ENCODE measurements at places on chromosomes 4 and X.

DNA sequence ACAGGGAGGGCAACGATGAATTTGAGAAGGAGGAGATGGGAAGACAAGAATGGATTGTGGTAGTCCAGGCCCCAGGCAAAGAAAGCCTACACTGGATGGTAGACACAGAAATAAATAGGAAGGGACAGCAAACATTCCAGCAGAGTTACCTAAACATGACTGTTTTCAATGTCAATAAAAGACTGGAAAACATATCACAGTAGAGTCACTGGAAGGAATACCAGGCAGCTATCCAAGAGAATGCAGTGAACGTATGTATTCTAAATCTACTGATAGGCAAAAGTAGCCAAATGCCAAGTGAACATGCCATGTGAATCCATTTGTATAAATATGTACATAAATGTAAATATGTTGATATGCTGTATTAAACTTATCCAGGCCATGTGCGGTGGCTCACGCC, 183.0 kb downstream of the PALLD start:
- no peak for DNase-seq

DNA sequence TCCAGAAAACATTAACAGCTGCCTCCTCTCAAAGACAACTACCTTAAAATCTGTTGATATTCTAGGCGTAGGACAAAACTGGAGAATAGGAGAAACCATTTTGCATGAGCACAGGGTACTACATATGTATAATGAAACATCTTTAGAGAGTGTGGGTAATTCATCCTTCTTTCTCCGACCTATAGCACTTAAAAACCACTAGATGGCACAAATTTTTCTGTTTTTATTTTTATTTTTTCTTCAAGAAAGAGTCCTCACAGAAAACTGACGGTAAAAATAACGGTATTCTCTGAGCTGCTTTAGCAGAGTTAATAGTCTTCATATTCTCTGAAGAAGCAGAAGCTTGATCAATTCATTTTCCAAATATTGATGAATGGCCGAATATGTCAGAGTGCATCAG, 14.6 kb downstream of the SMIM31 start:
- no peak for DNase-seq

DNA sequence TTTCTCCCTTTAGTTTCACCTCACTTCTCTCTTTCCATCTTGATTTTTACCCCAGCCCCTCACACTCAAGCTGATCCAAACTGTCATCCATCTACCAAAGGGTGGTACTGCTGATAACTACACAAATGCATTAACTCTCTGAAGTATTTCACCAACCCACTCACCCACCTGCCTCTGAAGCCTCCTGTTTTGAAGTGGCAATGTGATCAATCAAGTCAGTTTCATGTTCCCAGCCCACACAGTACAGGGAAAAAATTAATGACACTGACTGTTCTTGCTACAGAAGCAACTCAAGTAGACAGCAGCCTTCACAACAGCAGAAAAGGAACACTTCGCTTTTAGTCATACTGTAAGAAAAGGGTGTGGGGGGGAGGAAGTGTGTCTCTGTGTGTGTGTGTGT, 183.0 kb upstream of the NOCT start:
- DNase-seq: no peak

DNA sequence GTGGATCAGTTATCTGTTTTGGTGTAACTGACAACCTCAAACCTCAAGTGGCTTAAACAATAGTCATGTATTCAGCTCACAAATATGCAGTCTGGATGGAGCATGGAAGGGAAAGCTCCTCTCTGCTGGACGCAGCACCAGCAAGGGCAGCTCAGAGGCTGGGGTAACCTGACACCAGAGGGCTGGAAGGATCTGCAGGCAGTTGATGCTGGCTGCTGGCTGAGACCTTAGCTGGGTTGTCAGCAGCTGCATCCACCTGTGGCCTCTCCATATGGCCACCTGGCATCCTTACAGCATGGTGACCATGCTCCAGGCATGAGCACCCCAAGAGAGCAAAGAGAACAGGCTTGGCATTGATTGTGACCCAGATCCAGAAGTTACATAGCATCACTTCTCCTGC, 46.7 kb downstream of the ENPP6 start:
- no peak for DNase-seq

DNA sequence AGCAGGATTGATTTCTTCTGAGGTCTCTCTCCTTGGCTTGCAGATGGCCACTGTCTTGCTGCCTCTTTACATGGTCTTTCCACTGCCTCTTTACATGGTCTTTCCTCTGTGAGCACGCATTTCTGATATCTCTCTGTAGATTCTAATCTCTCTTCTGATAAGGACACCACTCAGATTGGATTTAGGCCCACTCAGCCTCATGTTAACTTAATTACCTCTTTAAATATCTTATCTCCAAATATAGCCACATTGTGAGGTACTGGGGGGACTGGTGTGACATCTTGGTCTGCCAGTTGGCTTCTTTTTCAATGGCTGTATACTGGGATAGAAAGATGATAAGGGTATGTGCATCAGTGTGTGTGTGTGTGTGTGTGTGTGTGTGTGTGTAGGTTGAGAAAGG, 153.7 kb downstream of the AWAT2 start:
- no peak for DNase-seq

DNA sequence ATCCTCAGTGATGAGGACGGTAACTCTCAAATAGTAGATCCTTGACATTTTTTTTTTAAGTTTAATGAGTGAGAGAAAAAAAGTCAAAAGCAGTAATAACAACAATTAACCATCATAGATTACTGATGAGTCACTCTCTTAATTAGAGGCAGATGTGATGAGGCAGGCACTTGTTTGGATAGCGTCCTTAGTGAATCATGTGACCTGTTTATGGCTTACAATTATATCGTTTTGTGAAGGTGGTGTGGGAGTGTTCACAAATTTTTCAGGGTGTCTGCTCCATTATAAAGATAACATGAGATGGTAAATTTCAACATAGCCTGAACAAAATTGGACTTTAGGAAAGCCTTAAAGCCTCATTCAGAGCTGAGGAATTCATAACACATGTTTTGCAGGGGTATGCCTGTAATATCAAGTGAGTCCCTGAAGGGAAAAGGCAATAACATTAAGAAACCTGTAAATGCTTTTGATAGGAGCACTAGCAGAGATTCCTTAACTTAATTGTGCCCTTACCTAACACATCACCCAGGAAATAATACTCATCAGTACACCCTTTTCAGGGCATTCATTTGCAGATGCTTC, 51.9 kb upstream of the XIAP start:
- no peak for DNase-seq

- DNase-seq: no peak
Measured at GRCh38 chr4:43423276-43423675, 530.8 kb downstream of the GRXCR1 start.

DNA sequence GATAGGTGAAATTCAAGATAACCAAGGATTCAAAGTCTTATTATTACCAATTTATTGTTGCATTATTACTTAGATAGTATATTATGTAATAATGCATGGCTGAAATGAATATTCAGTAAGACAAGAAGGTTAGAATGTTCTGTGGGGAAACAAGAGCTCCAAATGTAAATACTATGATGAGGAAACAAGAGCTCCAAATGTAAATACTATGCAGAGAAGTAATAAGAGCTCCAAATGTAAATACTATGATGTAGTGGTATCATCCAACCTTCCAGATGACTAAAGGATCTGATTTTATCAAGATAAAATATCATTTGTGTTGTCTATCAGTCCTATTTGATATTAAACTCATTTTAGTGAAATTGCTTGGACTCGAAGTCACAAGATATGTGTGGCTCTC, 82.2 kb upstream of the PCDH18 start:
- DNase-seq: no peak

DNA sequence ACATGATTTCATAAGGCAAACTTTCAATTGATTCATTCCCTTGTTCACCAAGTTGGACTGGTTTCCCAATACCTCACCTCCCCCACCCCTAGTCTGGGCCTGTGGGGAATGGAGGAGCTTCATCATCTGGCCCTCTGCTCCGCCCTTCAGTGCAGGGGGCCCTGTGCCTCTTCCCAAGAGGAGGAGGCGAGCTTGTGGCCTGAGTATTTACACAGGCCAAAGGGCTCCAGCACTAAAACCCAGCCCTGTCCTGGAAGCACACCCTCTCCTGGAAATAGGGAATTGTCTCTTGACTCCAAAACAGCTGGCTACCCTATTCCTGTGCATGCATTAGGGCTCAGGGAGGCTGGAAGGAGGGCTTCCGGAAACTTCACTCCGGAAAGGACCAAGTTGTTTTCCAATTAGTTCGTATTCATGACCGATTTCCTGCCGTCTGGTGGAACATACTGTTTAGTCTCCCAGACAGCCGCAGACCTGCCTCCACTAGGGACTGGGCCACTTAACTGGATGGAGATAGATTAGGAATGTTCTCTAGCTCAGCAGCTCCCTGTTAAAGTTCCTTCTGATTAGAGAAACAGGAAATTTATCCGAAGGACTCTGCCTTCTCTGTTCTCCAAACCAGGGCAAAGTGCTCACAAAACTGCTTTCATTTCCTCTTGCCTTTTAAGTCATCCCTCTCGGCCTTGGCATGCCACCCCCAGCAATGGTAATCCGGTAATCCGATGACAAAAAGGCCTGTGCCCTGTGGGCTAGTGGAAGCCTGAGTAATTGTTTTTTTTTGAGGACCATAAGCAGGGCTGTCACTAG, 5.8 kb downstream of the SRPX2 start:
- no peak for DNase-seq

DNA sequence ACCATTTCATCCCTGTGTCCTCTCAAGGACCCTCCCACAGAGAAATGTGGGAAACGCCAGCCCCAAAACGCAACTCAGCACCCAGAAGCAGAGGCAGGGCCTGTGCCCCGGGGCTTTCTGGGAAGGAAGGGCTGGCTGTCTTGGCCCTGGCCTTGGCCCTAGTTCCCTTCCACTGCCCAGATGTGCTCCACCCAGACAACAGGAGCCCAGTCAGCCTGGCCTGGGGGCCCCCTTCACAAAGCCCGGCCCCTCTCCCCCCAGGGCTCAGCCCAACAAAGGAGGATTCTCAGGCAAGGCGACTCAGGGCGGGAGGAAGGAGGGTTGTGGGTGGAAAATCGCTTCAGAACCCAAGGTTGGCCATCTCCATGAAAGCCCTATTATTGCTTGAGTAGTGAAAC, 82.5 kb downstream of the PJA1 start:
- DNase-seq: no peak

- no peak for DNase-seq
Measured at GRCh38 chrX:10922835-10923234, 188.3 kb upstream of the HCCS start.

DNA sequence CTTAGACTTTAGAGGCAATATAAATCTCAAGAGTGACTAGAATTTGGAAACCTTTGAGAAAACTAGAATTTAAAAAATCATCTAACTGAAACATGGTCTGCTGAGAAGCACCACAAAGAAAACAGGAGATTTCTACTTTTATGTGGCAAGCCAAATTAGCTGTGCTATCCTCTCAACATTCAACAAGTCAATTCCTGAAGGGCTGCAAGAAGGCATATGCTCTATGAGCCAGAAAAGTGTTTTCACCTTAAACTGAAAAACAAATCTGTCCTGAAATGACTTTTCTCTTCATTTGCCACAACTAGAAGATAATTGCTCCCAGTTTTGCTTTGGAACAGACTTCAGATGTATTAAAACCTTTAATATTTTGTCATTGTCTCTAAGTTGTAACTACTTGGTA, 263.2 kb upstream of the EDNRA start:
- DNase-seq: no peak

- DNase-seq: no peak
Measured at GRCh38 chr4:12724510-12724909, 759.6 kb downstream of the RAB28 start.

DNA sequence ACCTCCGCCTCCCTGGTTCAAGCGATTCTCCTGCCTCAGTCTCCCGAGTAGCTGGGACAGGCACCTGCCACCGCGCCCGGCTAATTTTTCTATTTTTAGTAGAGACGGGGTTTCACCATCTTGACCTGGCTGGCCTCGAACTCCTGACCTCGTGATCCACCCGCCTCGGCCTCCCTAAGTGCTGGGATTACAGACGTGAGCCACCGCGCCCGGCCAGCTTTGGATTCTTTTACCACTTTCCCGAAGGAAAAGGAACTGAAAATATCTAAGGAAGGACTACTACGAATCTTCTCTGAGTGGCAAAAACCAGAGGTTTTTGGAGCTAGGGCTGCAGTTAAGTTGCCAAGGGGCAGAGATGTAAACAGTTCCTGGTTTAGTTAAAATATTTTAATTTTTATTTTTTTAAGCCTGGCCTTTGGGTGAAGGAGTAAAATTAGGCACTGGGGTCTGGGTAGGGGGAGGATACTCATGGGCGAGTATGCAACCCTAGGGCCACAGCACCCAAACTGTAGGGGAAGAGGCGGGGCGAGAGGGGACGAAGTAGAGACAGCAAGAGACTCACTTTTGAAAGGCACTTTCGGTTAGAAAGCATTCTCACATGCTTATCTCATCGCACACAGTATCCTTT, 525 bp upstream of the CISD2 start:
- peak; percentile 8 for DNase-seq

DNA sequence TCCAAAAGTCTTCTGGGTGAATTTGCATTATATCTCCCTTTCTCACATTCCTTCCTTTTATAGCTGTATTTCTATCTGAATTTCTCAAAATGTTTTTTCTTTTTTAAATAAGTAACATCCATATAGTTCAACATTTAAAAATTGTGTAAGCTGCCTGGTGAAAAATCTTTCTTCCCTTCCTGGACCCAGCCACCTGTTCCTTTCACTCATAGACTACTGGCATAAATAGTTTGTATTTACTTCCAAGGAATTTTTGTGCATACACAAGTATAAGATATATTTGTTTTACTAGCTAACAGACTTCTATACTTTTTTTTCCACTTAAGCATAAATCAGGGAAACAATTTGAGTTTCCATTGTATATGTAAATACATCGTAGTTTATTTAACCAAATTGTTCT, 35.7 kb downstream of the PACRGL start:
- DNase-seq: no peak

DNA sequence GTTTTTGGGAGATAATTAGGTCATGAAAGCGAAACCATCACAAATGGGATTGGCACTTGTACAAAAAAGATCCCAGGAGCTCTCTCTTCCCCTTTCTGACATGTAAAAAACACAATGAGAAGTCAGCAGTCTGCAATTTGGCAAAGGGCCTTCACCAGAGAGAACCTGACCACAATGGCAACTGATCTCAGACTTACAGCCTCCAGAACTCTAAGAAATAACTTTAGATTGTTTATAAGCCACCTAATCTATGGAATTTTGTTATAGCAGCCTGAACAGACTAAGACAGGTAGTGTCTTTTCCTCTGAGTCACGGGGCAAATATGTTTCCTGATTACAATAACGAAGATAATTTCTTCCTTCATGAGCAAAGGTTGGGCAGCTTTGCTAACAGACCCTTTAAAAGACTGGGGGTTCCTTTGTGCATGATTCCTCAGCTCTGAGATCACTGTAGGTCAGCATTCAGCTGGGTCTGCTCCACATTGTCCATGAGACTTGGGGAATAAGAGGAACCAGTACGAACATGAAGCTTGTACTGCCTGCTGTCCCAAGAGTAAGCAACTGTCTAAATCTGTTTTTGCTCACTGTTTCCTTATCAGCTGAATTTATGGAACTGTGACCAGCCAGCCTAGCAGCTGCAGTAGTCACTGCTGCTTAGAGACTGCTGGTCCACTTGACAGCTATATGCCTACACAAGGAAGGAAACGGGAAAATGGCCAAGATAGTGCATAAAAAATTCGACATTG, 191.6 kb downstream of the ANAPC10 start:
- DNase-seq: no peak

Data from activated CD4-positive, alpha-beta T cell treated with anti-CD3 and anti-CD28 coated beads, Interleukin-2, amount 50 U/mL, for 24 hours (primary cell).